Naive thymus-derived CD8-positive, alpha-beta T cell (primary cell): ENCODE measurements at places on chromosomes 13 and 19. TPM values are rescaled to one million over a fixed set of nuclear protein-coding genes. Genes with fewer than 3 reads are reported as not detected.

DNA sequence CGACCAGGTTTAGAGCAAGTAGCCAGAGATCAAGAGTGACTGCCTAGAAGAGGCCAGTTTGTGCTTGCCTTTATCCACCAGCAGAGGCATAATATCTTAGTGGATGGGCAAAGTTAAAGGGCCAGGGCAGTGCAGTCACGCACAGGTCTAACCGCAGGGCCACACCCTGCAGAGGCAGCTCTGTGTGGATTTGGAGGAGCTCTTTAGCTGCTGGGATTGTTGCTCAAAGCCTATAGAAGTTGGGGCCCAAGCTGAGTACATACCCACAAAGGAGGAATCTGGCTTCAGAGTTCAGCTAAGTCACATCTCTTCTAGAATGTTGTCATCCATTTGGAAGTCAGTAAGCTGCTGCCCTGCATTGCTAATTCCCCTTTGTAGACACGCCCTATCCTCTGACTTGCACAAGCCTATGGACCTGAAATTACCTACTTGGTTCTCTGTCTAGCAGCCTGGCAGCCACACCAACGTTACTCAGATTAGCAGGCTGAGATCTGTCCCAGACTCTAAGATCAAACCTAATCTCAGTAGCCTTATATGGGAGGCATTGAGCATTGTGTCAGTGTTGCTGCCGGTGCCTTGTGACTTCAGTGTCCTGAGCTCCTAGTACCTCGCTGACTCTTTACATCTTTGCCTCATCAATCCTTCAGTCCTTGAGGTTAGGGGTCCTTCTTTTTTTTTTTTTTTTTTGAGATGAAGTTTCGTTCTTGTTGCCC is 102.9 kb upstream of the STARD13 start:
- DNase-seq, result no peak

- peak; percentile 34 for DNase-seq
Measured at GRCh38 chr19:38319421-38320258, at the start of gene KCNK6. KCNK6 (plus strand) TSS chr19:38319845; CDS start chr19:38319951, 106 bp downstream.

Gene TNFSF13B
- 2.8 TPM for polyA plus RNA-seq

DNA sequence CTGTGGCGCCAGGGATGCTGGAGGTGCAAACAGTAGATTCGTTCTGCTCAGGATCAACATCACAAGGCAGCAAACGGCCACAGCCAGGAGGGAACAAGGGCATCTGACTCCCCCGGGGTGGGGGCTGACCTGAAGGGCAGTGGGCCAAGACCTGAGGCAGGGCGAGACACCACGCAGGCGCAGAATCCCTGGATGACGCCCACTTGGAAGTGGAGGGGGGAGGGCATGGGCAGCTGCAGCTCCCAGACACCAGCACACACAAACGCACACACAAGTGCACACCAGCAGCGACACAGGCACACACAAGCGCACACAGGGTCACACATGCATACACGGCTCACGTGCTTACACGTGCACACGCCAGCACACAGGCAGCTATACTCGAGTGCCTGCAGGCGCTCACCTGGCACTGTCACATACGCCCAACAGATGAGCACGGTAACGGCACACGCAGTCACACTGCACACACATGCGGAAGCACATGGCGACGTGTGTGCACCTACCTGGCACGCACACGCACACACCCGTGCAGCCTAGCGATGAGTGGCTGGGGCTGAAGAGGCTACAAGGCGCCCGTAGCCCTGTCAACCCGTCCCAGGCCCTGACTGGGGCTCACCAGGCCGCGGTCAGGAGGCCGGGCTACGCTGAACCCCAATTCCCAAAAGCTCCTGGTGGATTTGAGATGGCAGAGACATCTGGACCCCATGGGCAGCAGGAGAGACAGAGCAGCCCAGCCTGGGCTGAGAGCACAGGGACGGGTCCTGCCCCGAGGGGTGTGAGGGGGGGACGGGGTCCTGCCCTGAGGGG is 5.5 kb downstream of the C2CD4C start:
- DNase-seq, result no peak

DNA sequence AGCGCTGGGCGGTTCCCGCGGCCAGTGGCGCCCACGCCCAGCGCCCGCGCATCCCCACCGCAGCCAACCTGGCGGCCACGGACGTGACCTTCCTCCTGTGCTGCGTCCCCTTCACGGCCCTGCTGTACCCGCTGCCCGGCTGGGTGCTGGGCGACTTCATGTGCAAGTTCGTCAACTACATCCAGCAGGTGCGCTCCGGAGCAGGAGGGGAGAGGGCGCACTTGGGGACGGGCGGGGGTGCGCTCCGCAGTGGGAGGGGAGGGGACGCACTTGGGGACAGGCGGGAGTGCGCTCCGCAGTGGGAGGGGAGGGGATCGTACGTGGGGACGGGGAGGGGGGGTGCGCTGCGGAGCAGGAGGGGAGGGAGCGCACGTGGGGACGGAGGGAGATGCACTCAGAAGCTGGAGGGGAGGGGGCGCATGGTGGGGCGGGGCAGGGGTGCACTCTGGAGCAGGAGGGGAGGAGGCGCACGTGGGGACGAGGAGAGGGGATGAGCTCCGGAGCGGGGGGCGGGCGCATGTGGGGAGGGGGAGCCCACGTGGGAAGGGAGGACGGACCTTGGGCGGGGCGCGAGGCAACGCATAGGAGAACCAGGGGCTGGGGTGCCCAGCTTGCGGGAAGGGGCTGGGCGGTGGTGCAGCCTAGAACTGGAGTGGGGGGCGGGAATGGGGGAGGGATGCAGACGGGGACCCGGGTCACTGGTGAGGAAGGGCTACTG is 1.5 kb downstream of the KISS1R start:
- DNase-seq, result no peak

Gene XAB2
- 6.6 TPM for polyA plus RNA-seq
